Eye (tissue), 1 donor: ENCODE measurements at places on chromosomes 6 and 20.
A peak's percentile ranks its signal among the peaks of the same experiment; 100 is the strongest.

DNA sequence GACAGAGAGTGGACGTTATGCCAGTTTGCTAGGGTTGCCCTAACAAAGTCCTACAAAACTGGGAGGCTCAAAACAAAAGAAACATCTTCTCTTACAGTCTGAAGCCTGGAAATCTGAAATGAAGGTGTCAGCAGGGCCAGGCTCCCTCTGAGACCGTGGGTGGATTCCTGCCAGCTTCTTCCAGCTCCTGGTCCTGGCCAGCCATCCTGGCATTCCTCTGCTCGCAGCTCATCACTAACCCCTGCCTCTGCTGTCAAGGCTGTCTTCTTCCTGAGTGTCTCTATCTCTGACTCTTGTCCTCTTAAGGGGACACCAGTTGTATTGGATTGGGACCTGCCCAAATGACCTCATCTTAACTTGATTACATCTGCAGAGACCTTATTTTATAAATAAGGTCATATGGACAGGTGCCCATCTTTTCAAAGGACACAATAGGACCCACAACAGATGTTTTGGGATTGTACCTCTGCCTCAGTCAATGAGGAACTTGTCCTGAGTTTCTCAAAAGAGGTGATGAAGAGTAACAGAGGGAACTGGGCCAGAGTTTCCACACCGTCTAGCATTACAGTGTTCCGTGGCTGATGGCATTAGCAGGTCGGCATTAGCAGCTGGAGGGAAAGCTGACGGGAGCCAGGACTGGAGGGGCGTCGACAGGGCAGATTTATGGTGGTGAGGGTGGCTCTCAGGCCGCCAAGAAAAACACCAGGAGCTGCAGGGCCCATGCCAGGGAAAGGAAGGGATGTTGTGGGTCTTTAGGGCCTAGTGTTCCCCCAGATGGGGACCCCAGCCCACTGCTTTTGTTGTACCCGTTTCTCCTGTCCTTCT, 157.3 kb downstream of the TBXT start:
- no peak for DNase-seq

- DNase-seq, result no peak
Observed at GRCh38 chr20:33263784-33264183, 19.2 kb upstream of the BPIFB1 start.

DNA sequence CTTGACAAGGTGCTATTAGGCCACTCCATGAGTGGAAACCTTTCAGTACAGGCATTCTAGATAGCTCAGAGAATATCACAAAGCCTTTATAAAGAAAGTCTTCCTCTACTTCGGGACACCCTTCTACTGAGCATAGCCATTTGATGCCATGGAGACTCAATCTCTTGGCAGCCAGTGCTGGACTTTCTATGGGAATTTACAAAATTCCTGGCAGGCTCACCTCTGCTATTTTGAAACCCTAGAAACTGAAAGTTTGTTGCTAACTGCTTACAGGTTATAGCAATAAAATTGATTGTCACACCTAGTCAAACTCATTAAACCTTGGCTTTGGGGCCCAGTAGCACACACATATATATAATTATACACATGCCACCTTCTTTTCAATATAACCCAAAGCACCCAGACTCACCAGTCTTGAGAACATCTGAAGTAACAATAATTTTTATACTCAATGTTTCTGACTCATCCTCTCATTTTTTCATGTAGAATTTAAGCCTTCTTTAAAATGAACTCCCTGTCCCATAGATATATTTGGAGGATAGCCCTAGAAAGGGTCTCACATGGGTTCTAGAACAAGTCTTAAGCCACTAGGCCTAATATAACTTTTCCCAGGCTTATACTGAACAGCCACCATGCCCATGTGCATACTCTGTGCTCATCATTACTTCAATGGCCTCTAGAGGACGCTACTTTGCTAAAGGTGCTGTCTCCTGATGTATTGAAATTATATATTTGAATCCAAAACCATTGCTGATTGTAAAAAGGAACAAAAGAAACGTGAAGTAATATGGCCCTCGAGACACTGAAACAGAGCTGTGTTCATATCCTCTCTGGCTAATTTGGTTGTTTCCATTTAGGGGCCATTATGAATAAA, 368.1 kb upstream of the MARCKS start:
- no peak for DNase-seq

DNA sequence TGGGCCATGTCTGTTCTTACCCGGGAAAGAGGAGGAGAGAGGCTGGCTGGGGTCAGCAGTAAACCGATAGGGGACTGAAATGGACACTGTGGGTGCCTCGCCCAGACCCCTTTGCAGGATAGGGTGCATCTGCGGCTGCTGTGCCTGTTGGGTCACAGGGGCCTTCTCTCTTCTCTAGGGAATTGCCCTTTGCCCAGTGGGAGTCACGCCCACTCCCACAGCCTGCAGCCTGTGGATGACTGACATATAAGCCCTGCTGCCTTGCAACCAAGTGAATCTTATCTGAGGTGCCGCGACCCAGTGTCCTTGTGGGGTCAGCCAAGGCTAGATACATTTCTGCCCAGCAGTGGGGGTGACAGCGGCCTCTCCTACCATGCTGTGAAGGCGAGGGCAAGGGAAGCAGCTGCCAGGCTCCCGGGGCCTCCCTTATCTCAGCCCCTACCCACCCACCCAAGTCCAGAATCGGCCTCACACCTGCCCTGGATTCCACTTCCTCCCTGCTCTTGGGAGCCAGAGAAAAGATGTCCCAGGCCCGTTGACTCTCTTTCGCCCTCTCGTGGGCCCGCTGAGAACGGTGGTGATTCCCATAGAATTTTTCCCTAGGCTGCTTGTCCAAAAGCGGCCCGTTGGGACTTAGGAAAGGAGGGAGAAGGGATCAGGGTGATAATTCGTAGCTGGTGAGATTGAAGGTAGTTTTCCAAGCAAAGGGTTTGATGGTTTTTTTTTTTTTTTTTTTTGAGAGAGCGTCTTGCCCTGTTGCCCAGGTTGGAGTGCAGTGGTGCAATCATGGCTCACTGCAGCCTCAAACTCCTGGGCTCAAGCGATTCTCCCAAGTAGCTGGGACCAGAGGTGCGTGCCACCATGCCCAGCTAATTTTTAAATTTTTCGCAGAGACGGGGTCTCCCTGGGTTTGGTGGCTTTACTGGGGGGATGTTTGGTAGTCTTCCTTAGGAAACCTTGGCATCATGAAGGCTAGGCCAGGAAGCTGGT, 76.4 kb upstream of the RNF24 start:
- peak; percentile 74 for DNase-seq

GRCh38 chr6:1391800-1392309, 2.5 kb downstream of the FOXF2 start:
- peak; percentile 37 for DNase-seq

DNA sequence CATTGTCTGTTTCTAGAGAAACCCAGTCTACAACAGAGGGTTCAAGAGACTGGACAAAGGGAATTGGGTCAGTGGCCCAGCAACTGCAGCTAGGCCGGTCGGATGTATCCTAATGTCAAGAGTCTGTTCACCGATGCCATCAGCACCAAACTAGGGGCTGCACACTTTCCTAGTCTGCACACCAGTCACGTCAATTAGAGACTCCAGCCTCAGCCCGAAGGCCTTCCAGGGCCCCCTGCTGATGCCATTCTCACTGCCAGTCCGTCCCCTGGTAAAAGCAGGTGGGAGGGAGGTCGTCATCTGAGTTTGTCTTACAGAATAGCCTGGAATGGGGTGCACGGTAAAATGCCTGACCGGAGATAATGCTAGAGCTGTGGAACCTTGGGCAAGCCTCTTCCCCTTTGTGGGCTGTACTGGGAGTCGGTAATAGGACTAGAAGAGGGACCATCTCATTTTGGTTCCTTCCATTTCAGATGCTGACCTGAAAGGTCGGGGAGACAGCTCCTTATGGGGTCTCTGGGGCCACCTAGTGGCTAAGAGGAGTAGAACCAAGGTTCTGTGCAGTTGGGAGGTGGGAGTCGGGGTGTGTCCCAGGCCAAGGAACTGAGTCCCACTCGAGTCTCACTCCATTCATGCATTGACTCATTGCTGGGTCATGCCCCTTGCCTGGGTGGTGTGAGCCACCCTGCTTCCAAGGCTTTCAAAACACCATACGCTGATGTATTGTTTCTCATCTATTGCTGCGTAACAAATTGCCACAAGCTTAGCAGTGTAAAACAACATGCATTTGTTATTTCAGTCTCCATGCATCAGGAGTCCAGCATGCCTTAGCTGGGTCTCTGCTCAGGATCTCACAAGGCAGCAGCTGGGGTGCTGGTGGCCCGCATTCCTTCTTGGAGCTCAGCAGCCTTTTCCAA, 5.1 kb downstream of the SOX12 start:
- DNase-seq, result peak; percentile 87

GRCh38 chr20:22430154-22430745, 154.1 kb downstream of the FOXA2 start:
- peak; percentile 76 for DNase-seq

DNA sequence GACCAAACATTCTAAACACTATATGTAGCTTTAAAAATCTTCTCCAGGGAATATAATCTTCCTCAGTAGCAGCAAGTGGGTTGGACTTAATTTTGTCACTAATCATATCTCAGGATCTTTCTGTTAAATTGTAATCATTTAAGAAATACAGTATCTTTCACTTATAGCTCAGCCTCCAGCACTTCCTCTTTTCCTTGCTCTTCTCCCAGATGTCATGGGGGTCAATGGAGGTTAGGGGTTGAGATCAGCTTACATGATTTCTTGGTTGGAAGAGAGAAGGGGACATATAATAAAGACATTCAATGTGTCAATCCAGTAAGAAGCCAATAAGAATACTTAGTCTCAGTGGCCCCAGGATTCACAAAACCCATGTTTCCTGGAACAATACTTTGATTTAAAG, 15.7 kb upstream of the REPS1 start:
- no peak for DNase-seq

- DNase-seq, result peak; percentile 59
Observed at GRCh38 chr20:53706466-53707370, 113.1 kb upstream of the ZNF217 start.

- no peak for DNase-seq
Observed at GRCh38 chr6:71887006-71887743, 825 bp downstream of the RIMS1 start.

DNA sequence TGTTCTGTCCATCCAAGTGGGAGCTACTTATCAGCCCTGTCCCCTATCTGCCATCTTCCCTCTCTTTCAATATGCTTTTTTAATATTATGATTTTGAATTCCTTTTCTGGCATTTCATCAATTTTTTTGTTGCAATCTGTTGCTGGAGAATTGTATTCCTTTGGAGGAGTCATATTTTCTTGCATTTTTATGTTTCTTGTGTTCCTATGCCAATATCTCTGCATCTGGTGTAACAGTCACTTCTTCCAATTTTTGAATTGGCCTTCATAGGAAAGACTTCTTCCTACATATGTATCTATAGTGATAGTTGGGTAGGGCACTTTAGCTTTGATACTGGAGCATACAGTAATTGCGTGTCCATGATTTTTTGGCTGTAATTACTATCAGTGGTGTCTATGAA, 70.1 kb downstream of the ZC2HC1B start:
- no peak for DNase-seq

- DNase-seq, result no peak
Observed at GRCh38 chr20:25237610-25238318, 10.1 kb upstream of the PYGB start.

DNA sequence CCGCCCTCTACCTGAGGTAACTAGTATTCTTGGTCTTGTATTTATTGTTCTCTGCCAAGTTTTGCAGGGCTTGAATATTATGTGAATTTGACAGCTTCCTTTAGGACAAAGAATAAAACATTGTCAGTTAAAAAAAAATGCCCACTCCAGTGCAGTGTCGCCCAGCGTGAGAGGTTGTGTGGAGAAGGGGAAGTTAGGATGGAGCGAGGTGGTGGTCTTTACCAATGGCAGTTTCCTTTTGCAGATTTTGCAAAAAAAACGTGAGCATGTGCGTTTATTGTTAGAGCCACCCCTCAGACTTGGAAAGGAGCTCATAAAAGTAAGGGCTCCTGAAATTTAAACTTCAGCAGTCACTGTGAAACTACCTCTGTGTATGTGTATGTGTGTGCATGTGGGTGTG, 28.3 kb downstream of the UST start:
- no peak for DNase-seq

- no peak for DNase-seq
Observed at GRCh38 chr6:111439171-111439570, 43.8 kb downstream of the REV3L start.
